ENCODE measurements at places on chromosomes 3 and 15.

DNA sequence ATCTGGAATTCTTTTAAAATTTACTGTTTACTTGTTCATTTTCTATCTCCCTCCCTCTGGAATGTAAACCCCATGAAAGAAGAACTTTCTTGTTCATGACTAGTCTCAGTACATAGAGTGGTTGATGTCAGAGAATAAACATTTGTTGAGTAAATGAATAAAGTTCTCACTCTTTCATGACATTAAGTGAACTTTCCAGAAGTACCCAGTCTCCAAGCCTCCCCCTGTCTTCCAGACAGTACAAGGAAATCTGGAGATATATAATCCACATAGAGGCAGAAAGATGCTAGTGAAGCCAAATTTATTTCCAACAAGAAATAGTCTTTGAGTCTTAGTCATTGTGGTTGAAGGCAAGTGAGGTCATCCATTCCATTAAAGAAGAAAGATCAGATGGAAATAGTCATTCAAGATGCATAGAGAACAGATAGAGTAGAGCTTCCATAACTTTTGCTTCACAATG lies 71.5 kb upstream of the GALNT15 start:
- DNase-seq: no peak

DNA sequence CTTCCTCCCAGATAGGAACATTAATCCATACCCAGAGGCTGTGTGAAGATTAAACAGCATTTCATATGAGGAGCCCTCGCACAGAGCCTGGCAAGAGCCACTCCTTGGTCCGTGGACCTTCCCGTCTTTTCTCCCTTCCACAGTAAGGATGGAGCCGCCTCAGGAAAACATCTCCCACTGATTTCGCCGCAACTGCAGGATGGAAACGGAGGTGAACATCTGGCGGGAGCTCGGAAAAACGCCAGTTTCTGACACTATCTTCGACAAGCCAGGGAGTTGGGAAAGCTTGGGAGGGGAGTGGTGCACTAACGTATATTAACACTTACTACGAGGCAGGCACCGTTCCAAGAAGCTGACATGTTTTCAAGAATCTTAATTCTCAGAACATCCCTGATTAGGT lies 157.9 kb downstream of the XXYLT1 start:
- no peak for DNase-seq

DNA sequence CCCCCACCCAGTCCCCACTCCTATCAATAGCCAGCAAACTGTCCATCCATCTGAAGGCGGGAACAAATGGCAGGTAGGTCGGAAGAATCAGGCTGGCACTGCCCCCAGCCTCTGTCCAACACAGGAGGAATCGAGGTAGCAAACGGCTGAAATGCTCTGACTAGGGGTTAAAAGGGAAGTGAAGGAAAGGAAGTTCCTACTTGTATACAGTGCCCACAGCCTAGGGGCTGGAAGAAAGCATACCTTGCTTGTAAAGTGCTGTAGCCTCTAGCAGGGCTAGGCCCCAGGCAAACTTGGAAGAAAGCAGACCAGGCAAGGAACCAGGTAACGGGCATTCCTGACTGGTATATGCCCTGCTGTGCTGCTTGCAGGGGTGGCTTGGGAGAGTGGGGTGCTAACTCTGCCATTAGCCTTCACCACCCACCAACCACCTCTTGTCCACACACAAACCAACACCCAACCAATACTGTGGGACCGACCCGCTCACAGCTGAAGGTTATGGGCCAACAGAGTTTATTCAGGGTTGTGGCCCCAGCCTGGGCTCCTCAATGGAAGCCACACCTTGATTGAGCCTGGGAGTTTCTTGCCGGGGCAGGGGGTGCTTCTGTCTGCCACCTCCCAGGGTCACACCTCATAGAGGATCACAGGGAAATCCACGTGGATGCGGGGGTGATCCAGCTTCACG lies 2.4 kb downstream of the TUSC2 start:
- no peak for DNase-seq

- DNase-seq: no peak
These were observed 39.3 kb downstream of the ATP1B3 start for GRCh38 chr3:141915766-141916165.

DNA sequence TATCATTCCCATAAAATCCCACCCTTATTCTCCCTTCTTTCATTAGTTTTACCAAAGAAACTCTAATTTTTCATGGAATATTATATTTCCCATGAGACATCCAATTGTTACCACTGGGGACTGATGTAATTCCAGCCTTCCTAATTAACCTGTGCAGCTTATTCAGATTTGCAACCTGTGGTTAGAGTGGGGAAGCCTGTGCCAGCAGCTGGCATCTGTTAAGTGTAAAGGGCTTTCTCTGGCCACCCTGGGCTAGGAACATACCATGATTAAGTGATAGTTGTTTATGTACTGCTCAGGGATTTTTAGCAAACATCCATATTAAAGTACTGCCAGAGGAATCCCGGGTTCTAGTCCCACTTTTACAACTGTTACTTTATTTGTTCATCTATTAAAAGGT lies 78.2 kb downstream of the TPRG1 start:
- no peak for DNase-seq

- no peak for DNase-seq
These were observed 20.7 kb upstream of the DOCK3 start for GRCh38 chr3:50653937-50654595.

DNA sequence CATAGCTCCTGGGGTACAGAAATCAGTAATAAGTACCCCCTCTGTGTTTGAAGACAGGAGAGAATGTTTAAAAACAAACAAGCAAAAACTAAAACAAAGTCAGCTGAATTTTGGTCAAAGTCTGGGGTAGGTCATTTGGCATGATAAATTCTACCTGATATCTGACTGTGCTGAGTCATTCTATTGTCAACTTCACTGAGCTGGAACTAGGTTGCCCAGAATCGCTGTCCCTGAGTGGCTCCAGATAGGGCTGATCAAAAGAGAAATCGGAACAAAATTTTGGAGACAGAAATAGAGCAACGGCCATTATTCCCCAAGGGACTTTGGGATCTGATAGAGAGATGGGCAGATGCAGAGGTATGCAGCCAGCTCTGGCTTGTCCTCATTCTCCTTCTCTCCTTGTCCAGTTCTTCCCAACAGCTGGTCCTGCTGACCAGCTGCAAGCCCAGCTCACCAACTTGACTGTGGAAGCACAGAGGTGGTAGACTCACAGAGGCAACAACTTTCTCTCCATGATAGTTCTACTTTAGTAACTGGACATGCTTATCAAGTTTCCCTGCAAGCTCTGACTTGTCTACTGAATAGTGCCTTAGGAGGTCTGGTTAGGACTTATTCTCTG lies 57.3 kb upstream of the MYRIP start:
- no peak for DNase-seq

DNA sequence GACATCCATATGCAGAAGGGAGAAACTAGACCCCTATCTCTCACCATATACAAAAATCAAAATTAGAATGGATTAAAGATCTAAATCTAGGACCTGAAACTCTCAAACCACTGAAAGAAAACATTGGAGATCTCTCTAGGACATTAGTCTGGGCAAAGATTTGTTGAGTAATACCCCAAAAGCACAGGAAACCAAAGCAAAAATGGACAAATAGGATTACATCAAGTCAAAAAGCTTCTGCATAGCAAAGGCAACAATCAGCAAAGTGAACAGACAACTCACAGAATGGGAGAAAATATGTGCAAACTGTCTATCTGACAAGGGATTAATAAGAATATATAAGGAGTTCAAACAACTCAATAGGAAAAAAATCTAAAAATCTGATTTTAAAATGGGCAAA lies 54.8 kb downstream of the MYO9A start:
- DNase-seq: no peak

DNA sequence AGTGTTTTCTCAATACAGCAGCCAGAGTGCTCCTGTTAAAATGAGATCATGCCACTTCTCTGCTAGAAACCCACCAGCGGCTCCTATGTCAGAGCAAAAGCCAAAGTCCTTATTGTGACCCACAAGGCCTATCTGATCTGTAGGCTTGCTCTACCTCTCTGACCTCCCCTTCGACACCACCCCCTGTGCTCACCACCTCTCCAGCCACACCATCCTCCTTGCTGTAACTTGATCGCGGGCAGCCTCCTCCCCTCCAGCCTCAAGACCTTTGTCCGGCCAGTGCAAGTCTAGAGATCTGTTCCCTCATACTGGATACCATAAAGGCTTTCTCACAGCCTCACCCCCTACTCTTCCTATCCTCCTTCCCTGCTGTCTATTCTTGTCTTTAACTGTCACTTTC lies 1.9 kb upstream of the IGDCC4 start:
- DNase-seq: no peak

DNA sequence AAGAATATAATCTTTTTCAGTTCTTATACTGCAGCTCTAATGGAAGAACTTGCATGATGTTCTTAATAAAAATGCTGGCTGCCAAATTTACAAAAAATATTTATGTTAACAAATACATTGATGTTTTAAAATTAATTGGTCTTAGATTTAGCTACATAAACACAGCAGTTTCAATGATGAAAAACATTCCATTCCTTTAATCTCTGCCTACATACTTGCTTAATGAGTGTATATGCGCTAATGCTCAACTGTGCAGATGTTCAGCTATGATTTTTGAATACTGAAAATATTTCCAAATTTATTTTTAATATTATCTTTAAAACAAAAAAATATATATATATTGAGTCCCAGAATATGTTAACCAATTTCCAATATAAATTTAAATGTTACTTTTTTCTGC lies 867.4 kb downstream of the ROBO1 start:
- DNase-seq: no peak

DNA sequence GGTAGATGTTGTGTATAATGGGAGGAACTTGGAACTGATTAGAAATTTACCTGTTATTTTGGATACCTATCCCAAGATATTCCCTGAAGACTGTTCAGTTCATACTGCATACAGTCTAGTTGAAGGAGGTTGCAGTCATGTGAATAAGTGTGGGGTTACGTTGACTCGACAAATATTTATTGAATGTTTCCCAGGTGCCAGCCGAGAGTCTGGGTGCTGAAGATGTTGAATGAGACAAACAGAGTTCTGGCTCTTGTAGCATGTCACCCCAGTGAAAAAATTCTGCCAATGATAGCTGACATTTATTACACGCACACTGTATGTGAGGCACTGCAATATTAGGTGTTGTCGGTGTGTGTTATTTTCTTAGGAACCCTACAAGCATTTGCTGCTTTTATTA lies 176.0 kb downstream of the KCNMB2 start:
- no peak for DNase-seq

DNA sequence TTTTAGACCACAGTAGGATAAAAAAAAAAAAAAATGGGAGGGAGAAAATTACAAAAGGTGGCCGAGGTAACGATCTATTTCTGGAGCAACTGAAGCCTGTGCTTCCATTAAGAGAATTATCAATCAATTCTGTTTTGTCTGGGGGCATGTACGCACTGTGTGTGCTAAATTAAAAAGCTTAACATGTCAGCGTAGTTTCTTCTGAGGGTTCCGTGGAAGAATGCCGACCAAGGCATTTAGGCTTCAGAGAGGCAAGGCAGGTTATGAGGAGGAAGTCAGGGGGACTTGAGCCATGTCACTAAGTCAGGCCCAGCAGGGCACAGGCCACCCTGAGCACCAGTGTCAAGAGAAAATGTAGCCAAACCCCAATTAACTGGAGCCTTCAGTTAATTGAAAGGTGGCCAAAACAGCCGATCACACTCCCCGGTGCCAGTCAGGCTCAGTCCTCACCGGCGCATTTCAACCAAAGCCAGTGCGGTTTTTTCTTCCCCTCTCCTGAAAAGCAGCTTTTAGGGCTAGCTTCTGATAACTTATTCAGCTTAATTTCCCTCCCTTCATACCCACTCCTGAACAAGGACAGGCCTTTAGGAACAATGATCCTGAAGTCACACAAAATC lies 113.9 kb downstream of the MEGF11 start:
- DNase-seq: no peak

All from activated gamma-delta T cell treated with anti-CD3 and anti-CD28 coated beads, Interleukin-2, amount 50 U/mL, for 16 hours (primary cell).